Mesothelial cell of epicardium (in vitro differentiated cells): ENCODE measurements at places on chromosomes 4 and X. TPM values are rescaled to one million over a fixed set of nuclear protein-coding genes. Genes with fewer than 3 reads are reported as not detected.

- peak; percentile 48 for DNase-seq
- no peak overlapping the region for H3K27ac ChIP-seq
- no peaks in the 10 kb centered on the region for H3K27me3 ChIP-seq
- H3K4me1 ChIP-seq = no peaks in the 10 kb centered on the region
These were observed 192.9 kb downstream of the ARHGAP10 start for GRCh38 chr4:147924604-147925412.

USP46 gene
- total RNA-seq = 39.2 to 43.1 TPM (median 40.8 TPM) in 3 replicates

GRCh38 chr4:152516156-152516555, 19.7 kb downstream of the FBXW7 start:
- no peaks in the 10 kb centered on the region for H3K27me3 ChIP-seq
- no peak overlapping the region for H3K27ac ChIP-seq
- DNase-seq = no peak
- peaks cover 7% of the 10 kb centered on the region for H3K36me3 ChIP-seq
- no peak overlapping the region for H3K4me3 ChIP-seq

DNA sequence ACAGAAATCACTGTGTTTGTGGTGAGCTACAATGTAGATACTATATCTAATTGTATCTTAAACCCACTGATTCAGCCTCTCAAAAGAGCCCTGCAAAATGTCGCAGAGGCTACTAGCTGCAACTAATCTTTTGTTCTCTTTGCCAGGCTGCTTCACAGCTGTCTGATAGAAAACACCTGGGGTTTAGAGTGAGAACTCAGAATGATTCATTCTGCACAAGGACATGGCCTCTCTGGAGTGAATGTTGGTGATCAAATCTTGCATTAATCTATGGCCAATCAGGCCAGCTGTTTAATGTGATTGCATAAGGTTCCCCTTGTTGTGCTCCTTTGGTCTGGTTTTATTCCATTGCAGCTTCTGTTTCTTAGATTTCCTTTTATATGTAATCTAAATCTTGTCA, 100.3 kb downstream of the EMCN start:
- no peak overlapping the region for H3K27ac ChIP-seq
- no peaks in the 10 kb centered on the region for H3K27me3 ChIP-seq
- DNase-seq = no peak

GRCh38 chr4:65917486-65917885, 247.2 kb upstream of the EPHA5 start:
- no peak overlapping the region for H3K4me3 ChIP-seq
- DNase-seq = no peak
- no peaks in the 10 kb centered on the region for H3K27me3 ChIP-seq

DNA sequence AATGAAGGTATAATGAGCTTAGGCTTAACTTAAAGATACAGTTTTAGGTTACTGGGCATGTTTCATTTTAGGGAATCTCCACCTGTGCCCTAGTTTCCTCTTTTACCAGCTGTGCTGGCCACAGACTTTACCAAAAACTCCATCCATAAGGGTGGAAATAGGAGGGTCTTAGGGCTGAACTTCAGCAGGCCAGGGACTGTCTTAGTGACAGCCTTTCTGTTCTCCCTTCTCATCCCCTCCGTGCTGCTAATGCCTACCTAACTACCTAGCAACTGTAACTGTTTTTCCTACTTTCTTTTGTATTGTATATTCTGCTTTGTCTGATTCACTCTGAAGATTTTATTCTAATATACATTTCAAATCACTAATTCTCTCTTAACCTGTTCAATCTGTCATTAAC, 1375.3 kb downstream of the PCDH18 start:
- no peak overlapping the region for H3K27ac ChIP-seq
- DNase-seq = no peak
- no peaks in the 10 kb centered on the region for H3K27me3 ChIP-seq
